Breast epithelium (tissue), 4 donors: ENCODE measurements at places on chromosomes 1 and 21. TPM values are rescaled to one million over a fixed set of nuclear protein-coding genes. Genes with fewer than 3 reads are reported as not detected.

GRCh38 chr1:211296396-211296795 lies 30.2 kb upstream of the TRAF5 start:
- no peak for DNase-seq

DNA sequence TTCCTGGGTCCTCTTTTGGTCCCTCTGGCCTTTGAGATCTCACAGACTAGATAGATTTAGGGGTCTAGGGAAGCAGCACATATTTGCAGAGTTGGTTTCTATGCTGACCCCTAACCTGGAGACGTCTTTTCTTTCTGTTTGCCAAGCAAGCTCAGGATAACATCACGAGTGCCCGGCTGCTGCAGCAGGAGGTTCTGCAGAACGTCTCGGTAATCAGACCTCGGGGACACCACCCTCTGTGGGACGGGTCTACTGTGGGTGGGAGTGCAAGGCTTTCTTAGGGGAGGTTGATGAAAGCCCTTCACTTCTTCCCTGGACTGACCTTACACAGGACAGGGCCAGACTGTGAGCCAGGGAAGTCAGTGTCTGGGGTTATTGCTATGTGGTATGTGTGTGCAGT lies 2.9 kb downstream of the IL24 start:
- DNase-seq = no peak

DNA sequence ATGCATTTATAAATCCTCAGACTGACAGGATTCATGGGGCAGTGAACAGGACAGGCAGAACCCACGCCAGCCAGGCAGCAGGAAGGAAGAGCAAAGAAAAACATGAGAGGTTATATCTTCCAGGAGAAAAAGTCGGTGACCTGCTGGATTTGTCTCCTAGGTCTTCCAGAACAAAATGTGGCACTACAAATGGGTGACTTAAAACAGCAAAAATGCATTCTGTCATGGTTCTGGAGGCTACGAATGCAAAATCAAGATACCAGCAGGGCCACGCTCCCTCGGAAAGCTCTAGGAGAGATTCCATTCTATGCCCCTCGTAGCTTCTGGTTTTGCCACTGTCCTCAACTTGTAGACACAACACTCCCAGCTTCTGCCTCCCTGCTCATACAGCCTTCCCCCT lies 63.4 kb downstream of the PSMG1 start:
- DNase-seq = no peak

DNA sequence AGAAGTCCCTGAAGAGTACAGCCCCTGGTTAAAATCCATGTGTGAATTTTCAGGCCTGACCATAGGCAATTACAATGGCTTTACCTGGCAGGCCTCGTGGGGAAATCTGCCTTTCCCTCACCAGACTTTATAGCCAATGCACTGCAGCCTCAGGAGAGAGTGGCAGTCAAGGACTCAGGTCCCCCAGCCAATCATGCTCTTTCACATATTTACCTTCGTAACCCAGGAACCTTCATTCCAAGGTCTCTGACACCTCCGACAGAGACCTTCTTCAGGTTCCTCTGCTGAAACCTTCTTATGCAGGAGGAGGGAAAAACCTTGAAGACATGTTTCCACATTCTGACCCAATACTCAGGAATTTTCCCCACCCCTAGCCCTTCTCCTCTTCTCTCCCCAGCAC lies 118.9 kb downstream of the FASLG start:
- DNase-seq = no peak

DNA sequence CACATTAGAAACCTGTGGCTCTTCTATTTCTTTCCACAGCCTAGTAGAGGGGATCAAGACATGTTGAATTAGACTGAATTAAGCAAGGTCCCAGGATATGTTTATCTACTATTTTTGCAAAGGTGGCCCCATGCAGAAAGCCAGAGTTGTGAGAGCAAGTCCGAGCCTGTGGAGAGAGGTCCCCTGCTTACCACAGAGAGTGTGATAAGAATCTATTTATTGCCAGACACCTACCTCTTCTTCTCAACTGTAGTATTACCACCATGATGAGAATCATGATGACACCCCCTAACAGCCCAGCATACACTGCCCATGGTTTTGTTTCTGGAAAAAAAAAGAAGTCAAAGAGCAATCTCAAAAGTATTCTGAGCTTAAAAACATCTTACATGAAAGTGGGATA lies 23.0 kb downstream of the SLAMF1 start:
- DNase-seq = no peak

DNA sequence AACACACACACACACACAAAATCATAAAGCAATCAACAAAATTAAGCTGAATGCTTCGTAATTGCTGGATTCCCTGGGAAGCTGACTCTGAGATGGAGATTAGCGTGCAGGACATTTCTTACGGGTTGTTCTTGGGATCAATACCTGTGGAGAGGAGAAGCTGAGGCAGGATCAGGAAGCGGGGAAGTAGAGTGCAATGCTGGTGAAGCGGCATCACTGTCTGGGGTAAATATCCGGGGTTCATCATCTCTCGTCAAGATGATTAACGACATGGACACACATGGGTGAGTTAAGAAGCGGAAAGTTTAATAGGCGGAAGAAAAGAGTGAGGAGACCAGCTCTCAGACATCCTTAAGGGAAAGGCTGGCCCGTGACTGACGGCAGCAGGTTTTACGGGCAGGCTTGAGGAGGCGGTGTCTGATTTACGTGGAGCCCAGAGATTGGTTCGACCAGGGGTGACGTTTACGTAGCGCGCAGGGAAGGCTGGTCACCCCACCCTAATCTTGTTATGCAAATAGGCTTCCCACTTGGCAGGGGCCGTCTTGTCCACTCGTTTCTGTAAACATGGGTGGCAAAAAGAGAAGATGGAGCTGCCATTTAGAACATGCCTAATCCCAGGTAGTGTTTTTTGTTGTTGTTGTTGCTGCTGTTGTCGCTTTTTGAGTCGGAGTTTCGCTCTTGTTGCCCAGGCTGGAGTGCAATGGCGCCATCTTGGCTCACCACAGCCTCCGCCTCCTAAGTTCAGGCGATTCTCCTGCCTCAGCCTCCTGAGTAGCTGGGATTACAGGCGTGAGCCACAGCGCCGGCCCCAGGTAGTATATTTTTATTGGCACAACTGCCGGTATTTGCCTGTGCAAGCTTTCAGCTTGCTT lies 135.6 kb upstream of the KCNJ15 start:
- no peak for DNase-seq

DNA sequence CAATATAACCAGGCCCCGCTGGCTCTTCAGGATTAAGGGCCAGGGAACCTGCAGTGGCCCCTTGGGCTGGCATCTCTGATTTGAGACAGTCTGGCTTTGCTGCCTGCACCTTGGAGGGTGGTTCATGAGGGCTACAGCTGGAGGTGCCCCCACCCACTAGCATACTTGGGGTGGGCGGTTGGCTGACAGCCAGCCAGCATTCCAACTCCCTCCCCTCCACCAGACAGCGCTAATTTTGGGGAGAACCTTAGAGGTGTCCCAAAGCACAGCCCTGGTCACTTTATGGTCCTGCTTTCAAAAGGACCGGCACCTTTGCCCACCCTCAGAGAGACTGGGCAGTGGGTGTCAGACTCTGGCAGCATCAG lies 180.7 kb upstream of the VAMP3 start:
- no peak for DNase-seq

DNA sequence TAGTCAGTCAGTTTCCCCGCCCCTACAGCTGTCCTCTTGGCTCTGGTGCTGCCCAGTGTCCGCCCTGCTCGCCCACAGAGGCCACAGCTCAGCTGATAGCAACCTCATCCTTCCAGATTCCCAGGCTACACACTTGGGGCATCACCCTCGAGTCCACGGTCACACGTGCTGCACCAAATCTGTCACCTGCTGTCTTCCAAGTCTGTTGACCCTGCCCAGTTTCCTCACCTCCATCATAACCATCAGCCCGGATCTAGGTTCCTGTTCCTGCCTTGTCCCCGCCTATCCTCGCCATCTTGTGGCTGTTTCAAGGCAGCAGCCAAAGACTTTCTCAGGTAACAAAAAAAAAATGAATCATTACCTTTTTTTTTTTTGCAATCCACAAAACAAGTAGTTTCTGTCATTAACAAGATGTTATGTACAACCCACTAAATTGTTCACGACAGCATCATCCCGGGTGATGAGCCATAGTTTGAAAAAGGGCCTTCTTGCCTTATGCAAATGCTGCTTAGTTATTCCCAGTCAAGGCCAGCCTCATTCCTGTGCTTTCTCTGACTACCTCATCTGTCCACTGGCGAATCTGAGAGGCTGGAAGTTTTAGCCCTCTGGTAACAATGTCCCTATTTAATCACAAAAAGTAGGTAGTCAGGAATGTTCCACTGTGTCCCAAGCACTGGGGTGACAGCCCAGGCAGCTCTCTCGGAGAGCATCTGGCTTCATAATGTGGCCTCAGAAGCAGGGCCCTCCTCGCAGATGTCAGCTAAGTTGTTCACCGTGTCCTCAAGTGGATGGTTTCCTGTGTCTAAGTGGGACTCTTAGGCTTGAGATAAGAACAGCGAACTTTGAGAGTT lies 4.9 kb upstream of the MIIP start:
- DNase-seq = no peak

DNA sequence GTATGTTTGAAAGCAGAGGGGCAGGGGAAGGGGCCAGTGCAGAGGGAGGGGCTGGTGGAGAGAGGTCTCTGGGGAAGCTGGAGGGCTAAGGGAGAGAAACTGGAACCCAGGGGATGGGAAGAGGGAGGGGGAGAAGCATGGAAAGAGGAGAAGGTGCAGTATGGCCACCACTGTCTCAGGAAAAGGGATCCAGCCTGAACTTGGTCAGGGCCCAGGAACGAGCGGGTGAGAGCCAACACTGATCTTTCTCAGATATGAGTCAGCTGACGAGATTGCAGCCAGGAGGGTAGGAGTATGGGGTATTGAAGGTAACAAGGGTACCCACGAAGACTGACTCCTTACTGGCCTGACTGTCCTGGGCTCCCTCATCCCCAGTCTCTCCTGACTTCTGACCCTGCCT lies 18.0 kb downstream of the TIE1 start:
- no peak for DNase-seq

DNA sequence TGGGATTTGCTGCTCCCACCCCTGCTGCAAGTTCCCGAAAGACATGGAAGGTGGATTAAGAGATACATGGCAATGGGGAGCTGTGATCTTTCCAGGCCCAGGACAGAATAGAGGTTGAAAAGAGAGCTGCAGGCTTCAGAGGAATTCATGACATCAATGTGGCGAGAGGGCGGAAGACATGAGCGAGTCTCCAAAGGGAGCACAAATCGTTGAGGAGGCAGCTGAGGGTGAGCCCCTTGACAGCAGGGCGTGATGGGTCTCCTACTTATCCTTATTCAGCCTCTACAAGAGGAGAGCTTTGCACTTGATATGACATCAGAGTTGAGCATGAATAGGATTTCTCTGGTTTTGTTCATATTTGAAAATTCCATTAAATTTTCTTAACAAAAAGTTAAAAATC lies 45.5 kb upstream of the TACSTD2 start:
- DNase-seq = no peak

GRCh38 chr1:187281085-187281484 lies 452.3 kb downstream of the PLA2G4A start:
- DNase-seq = no peak

Gene ZC3H11A
- total RNA-seq = 154 TPM
